ENCODE measurements at places on chromosomes 4 and X.

DNA sequence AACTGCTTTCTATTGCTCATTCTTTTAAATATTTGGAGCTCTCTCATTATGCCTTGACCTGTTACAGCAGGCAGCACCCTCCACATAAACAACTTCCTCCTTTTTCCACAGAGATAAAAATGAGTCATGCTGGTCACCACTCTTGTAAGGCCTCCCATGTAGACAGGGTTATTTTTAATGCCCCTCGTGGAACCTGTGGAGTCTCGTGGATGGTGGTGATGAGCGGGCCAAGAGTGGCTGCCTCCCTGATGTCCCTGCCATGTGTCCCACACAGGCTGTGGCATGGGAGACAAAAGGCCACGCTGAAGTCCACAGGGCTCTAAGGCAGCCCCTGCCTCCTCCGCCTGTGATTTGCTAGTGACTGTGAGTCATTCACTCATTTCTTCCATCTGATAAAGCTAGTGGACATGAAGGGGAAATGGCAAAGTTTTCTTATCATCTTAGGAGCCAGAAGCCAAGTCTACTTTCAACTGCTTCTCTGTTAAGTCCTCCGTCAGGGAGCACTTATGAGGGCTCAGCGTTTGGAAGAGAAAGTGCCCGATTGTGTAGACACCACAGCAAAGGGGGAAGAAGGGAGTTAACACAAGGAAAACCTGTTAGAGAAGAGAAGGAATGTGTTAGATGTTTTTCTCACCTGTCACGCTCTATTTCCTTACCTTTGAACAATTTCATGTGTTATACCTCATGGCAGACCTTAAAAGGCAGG is 121.6 kb upstream of the FAT1 start:
- DNase-seq: no peak

GRCh38 chrX:7709845-7710244 is 133.1 kb upstream of the VCX start:
- DNase-seq: no peak

GRCh38 chr4:177057186-177057585 is 252.5 kb upstream of the NEIL3 start:
- DNase-seq: no peak

DNA sequence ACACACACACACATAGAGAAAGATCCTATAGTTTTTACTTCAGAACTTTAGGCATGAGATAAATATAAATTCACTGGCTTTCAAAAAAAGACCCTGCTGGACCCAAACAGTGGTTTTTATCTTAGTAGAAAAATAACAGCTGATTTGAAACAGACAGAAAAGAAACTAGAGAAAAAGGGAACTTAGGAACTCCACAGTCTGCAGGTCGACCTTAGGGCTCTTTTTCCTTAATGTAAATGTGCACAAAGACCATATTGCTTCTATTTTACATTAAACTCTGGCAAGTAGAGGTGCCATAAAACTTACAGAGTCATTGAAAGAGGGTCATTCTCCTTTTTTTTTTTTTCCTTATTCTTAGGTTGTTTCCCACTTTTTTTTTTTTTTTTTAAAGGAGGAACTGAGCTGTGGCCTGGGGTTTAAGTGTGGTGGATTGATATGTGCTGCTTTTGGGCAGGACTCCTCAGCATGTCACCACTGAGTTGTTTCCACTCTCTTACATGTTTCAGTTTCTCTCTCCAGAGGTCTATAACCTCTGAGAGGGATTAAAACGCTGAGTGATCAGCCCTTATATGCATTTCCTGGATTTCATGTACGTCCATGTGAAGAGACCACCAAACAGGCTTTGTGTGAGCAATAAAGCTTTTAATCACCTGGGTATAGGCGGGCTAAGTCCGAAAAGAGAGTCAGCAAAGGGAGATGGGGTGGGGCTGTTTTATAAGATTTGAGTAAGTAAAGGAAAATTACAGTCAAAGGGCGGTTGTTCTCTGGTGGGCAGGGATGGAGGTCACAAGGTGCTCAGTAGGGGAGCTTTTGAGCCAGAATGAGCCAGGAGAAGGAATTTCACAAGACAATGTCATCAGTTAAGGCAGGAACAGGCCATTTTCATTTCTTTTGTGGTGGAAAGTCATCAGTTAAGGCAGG is 70.8 kb upstream of the PACRGL start:
- DNase-seq: no peak

- DNase-seq: no peak
These were observed 1058.9 kb downstream of the C4orf33 start for GRCh38 chr4:130154901-130155300.

- no peak for DNase-seq
These were observed 22.8 kb downstream of the NDST4 start for GRCh38 chr4:115090483-115091075.

- no peak for DNase-seq
These were observed 352.5 kb downstream of the GPM6A start for GRCh38 chr4:175459571-175459970.

DNA sequence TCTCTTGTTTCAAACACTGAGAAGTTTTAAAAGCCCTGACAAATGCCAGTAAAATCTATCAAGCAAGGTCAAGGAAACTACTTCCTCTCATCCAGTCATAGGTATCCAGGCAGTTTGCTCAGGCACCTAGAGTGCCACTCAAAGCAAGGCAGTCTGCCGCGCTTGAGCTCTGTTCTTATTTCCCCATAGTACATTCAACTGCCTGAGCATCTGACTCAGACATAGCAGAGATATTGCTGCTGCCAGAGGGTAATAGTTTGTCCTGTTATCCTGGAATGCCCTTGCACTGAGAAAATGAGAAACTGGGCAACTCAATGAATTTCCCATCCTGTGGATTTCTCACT is 16.1 kb upstream of the ATP8A1 start:
- no peak for DNase-seq

DNA sequence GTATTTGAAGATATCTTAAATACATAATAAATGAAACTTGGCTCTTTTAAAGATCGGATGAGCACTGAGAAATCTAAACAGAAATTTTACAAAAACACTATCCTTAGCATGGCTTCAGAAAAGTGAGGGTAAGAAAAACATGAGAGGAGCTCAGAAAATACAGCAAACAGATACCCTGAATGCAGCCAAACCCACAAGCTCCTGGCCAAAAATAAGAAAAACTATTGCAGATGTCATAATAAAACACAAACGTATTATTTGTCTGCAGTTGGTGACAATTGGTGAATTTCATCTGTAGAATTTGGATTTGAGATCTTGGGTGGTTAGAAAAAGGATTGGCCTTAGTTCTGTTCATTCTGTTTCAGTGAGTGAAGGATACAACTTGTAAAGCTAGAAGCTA is 603.9 kb downstream of the INPP4B start:
- no peak for DNase-seq

- DNase-seq: no peak
These were observed 15.7 kb upstream of the DRP2 start for GRCh38 chrX:101203761-101204351.

GRCh38 chr4:150181536-150181935 is 103.3 kb downstream of the DCLK2 start:
- DNase-seq: no peak

GRCh38 chrX:54178100-54178940 is 4.7 kb downstream of the FAM120C start:
- no peak for DNase-seq

DNA sequence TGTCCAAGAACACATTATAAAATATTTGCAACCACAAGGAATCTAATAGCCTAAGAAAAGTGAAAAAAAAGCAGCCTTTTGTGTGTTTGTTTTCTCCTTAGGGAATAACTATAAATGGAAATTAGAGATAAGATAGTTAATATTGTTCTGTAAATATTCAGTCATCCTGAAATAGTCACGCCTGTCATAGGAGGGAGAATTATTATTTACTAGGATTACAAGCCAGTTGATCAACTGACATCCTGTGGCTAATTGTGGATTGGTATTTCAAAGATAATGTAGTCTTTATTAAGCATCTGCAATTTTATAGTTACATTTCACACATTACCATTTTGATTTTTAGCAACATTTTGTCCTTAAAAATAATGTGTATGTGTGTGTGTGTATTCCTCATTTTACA is 118.6 kb downstream of the CCSER1 start:
- DNase-seq: no peak

DNA sequence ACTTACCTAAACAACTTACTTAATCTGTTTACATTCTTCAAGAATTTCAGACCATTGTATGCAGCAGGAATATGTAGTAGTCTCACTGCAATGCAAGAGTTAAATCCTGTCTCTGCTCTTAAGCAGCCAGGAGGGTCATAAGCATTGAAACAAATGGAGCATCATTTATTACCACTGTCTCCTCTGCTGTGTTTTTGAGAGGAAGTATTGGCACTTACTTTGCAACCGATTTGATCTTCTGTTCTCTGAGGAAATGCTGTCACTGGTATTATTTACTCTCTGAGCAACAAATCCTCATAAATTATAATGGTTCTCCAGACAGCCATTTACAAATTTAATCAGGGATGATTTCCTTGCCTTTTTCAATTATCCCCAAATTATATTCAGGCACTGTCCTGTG is 1367.1 kb downstream of the STIM2 start:
- no peak for DNase-seq

DNA sequence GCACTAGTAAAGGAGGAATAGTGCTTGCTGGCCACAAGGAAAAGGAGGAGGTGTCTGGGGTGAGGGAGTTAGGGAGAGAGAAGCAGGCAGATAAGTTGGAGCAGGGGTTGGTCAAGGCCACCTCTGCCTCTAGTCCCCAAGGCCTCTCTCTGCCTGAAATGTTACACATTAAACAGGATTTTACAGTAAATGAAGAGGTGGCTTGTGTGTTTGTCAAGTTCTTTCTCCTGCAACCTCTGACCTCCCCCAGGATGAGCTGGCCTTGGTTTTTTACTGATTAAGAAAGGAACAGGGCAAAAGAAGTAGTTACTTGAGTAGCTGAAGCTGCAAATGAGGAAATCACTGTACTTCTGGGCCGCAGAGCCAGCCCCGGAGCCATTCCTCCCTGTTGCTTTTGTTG is 2.0 kb downstream of the GJB1 start:
- no peak for DNase-seq

DNA sequence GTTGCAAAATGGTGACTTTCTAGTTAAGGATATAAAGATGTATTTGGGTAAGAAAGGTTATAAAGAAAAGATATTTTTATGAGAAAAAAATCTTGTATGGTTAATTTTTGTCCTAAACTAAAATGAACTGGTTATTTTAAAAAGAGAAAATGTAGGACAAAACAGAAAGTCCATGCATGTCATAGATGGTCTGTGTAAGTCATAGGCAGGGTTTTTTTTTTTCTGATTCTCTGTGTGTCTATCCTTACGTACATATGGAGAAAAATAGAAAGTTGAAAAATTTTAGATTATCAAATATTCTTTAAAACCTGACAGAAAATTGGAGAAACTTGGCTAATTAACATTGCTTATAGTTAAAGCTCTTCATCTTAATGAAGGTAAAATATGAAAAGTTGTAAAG is 493.4 kb downstream of the IQCM start:
- DNase-seq: no peak

DNA sequence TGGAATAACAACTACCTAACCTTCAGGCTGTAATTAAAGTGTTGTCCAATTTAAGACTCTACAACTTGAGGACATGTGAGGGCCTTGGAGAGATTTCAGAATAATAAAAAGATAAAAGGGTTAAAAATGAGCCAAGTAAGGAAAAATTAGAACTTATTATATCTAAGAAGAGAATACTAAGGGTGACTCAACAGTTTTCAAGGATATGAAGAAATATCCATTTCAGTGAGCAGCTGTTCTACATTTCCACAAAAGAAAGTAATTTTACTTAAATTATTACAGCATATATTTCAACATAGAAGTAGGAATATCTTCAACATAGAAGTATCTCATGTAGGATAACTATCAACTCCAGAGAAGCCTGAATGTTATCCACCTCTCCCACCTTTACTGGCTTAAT is 11.3 kb downstream of the SNX12 start:
- DNase-seq: no peak

- no peak for DNase-seq
These were observed 578.7 kb downstream of the BCOR start for GRCh38 chrX:39519030-39519488.

- no peak for DNase-seq
These were observed 84.0 kb upstream of the GRPR start for GRCh38 chrX:16039363-16039762.

GRCh38 chrX:103791826-103792485 is 15.3 kb downstream of the PLP1 start:
- no peak for DNase-seq

- DNase-seq: no peak
These were observed 99.0 kb downstream of the ANOS1 start for GRCh38 chrX:8632924-8633323.

DNA sequence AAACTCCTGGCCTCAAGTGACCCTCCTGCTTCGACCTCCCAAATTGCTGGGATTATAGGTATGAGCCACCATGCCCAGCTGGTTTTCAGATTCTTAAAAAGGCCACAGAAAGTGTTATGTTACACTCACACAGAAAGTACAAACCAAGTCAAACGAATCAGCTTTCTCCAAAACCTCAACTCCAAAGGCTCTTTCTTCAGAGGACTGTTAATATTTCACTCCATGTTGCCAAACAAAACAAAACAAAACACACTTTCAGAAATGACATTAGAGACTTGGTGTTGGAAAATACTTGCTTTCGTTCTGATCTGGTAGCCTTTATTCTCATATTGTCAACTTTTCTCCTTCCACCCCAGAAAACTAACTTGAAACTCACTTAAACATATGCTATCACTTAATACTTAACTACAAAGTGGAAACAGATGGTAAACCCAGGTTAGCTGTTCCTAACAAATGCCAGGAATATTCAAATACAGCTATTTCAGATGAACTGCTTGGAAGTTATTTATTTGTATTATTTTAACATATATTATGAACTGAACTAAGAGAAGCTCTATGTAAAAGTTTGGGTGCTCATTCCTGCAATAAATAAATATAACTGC is 34.7 kb downstream of the RLIM start:
- no peak for DNase-seq

- DNase-seq: no peak
These were observed 122.6 kb downstream of the SLC4A4 start for GRCh38 chr4:71461422-71461821.

- DNase-seq: no peak
These were observed 18.7 kb downstream of the TMEM150C start for GRCh38 chr4:82543131-82543530.

GRCh38 chr4:17817027-17817426 is 6.2 kb downstream of the NCAPG start:
- no peak for DNase-seq

DNA sequence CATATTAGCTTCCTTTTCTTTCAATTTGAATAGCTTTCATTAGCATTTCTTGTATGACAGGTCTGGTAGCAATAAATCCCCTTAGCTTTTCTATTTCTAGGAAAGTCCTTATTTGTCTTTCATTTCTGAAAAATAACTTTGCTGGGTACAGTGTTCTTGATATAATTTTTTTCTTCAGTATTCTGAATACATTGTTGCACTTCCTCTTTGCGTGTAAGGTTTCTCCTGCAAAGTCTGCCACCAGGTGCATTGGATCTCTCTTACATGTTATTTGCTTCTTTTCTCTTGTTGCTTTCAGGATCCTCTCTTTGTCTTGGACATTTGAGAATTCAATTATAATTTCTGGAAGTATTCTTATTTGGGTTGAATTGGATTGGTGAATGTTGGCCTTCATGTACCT is 663.7 kb downstream of the GRXCR1 start:
- no peak for DNase-seq

GRCh38 chrX:151729056-151729725 is 5.4 kb upstream of the CNGA2 start:
- no peak for DNase-seq

GRCh38 chr4:24211856-24212255 is 322.0 kb upstream of the PPARGC1A start:
- no peak for DNase-seq

- no peak for DNase-seq
These were observed 64.5 kb downstream of the CENPC start for GRCh38 chr4:67480810-67481209.

Data from activated T-cell treated with anti-CD3 and anti-CD28 coated beads for 4 hours (primary cell).